Stimulated activated memory B cell treated with anti-CD40 and anti-IgM and Interleukin-4, amounts not matched to agents 10 μg/mL and 1 μg/mL and 100 μg/mL, for 72 hours (primary cell): ENCODE measurements at places on chromosomes 4 and X.

- peak; percentile 59 for ATAC-seq
Observed at GRCh38 chr4:93759506-93759905, 69.0 kb upstream of the ATOH1 start.

GRCh38 chr4:10112658-10113284 is 3.8 kb downstream of the WDR1 start:
- ATAC-seq = no peak

- ATAC-seq = no peak
Observed at GRCh38 chr4:43337707-43338106, 445.2 kb downstream of the GRXCR1 start.

GRCh38 chr4:25821899-25822298 is 40.9 kb downstream of the SEL1L3 start:
- no peak for ATAC-seq

DNA sequence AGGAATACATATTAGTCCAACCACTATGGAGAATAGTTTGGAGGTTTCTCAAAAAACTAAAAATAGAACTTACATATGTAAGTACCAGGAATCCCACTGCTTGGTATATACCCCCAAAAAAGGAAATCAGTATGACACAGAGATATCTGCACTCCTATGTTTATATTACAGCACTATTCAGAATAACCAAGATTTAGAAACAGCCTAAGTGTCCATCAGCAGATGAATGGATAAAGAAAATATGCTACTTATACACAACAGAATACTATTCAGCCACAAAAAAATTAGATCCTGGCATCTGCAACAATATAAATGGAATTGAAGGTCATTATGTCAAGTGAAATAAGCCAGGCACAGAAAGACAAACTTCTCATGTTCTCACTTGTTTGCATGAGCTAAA is 27.5 kb upstream of the ABCG2 start:
- ATAC-seq = no peak

GRCh38 chr4:98961770-98962169 is 32.8 kb upstream of the EIF4E start:
- ATAC-seq = no peak

- ATAC-seq = no peak
Observed at GRCh38 chr4:25446611-25447010, 69.5 kb downstream of the ANAPC4 start.

DNA sequence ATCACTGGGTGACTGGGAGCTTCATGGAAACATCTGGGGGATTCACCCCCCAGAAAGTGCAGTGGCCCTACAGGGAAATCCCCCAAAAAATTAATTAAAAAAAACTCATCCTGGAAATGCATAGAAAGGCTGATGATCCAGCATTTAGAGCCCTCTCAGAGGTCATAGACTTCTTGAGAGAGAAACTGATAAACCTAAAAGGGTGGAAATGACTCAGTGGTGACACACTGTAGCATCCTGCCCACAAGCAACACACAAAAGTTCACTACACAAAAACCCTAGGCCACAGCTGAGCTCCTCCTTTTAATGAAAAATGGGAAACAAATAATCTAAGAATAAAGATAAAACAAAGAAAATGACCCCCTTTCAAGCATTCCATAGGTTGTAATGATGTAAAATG is 911.5 kb downstream of the GLUD2 start:
- no peak for ATAC-seq

DNA sequence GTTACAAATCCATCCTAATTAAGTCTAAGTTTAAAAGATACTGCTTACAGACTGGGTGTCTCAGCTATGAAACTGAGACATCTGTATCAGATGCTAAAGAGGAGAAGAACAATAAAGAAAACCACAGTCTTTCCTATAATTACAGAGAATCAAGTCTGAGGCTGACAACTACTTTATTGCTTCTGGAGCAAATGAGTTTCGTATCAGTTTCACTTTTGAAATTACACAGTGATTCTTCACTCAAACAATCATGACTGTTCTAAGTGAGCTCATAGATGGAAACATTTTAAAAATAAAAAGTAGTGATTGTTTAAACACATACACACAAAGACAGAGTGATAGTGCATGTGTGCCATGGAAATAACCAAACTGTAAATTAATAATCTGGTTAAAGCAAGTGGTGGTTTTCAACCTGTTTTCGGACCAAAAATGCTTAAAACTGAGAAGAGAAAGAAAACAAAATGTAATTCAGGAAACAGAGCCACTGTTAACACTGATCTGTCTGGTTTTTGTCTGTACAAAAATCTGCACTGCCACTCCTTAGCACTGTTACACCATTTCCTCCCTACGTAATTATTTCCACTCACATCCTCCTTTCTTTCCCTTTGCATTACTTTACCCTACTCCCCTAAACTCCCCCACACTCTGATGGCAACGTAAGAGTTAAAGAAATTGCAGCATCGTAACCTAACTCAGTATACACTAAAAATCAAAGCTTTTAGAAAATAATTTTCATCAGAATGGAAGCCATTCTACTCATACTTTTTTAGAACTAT is 12.5 kb downstream of the RFC1 start:
- peak; percentile 89 for ATAC-seq

- no peak for ATAC-seq
Observed at GRCh38 chrX:6169407-6169806, 59.3 kb downstream of the NLGN4X start.

- ATAC-seq = no peak
Observed at GRCh38 chr4:75490155-75490554, 24.0 kb downstream of the RCHY1 start.

DNA sequence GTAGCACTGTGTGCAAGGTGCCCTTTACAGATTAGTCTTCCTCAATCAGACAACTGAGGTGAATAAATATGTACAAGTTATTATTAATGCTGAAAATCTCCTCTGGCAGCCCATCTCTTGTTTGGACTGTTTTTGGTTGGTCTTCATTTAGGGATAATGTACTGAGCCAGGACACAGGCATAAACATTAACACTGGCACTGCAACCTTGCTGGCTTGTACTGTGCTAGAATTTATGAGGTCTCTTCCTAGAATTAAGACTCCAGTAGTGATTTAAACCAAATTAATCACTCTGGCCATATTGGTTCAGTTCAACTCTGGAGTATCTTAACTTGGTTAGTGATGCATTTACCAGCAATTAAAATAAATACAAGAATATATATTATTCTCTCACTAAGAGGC is 244.7 kb upstream of the GK2 start:
- no peak for ATAC-seq

GRCh38 chrX:3161681-3162080 is 120.4 kb downstream of the ARSF start:
- no peak for ATAC-seq
